Mesothelial cell of epicardium (in vitro differentiated cells): ENCODE measurements at places on chromosomes 4 and X.

GRCh38 chr4:17077105-17077504 is 178.7 kb upstream of the LDB2 start:
- no peak for DNase-seq

DNA sequence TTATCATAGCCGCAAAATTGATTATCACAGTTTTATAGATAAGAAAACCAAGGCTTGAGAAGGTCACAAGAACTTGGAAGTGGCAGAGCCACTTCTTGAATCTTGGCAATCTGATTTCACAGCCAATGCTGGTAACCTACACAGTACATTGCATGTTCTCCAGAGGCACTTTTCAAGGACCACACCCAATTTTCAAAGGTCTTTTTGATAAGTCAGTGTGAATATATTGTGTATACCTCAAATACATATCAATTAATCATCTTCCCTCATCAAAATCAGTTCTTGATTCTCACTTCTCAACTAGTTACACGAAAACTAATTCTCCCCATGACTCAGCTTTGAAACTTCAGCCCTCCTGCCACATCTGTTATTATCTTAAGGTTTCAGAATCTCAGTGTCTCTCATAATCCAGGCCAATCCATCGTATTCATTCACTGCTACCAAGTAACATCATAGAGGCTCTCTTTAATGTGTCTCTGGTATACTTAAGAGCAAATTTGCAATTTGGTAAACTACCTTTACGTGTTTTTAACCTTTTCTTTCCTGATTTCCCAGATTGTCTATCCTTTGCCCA is 16.8 kb downstream of the CAMK2D start:
- DNase-seq = no peak

DNA sequence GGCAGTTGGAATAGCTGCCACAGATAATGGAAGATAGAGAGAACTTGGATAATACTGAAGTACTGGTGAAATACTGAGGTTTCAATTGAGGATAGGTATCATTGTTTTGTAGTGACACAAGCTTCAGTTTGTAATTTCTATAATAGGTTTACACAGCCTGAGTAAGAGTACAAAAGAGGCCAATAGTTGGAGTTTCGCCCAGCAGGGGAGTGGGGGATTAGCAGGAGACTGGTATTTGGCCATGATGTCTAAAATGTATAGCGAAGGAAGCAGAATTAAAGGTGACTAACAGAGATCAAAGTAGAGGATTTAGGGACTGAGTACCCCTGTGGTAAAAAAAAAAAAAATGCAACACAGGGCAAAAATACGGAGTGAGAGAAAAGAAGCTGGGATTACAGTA is 129.5 kb downstream of the KCTD8 start:
- DNase-seq = no peak

DNA sequence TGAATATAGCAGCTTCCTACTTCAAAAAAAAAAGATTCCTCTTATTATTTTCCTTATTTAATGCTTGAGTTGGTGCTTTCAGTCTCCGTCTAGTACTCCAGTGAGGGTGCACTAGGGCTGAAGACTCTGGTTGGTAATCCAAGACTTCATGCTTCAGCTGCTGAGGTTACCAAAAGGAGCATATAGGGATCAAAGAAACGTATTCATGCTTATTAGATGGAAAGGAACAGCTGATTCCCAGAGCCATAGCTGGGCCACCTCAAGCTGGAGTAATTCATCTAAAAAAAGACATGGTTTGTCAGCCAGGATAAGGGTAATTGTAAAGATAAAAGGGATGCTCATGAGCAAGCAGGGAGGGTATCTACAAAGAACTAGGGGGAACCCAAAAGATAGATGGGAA is 131.7 kb upstream of the FAM47B start:
- DNase-seq = no peak

GRCh38 chr4:1593458-1593857 is 90.7 kb downstream of the FAM53A start:
- DNase-seq = no peak

DNA sequence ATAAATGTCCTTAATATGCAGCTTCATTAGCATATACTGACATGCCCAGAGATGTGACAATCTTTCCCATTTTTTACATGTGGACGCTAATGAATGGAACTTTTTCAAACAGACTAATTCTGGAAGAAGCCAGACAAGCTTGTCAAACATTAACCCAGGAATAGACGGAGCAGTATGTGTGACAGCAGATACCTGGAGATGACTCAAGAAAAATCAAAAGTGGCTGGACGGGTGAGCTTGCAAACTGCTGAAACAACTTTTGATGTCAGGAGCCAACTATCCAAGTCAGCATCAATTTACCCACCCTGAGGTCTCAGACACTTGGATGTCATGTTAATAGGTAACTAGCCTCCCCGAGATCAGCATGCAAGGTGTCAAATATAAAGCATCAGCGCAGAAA is 183.0 kb downstream of the PACRGL start:
- no peak for DNase-seq

DNA sequence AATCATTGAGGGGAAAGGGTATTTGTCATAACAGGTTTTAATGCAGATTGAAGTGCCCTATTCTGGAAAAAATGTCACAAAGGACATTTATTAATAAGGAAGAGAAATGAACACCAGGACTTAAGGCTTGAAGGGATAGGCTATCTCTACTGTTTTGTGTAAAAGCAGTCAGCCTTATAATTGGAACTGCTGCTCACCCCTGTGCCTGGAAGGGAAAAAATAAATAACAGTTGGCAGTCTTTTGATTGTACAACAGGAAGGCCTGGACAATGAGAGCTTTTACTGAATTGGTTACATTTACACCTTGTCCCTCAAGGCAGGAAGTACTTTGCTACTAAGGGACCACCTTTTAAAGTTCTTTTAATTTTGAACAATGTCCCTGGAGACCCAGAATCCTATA is 17.8 kb upstream of the MAGED4 start:
- DNase-seq = no peak

- no peak for DNase-seq
Measured at GRCh38 chr4:16759931-16760582, 138.4 kb downstream of the LDB2 start.

GRCh38 chrX:2576793-2577192 is 76.0 kb upstream of the DHRSX start:
- DNase-seq = no peak

DNA sequence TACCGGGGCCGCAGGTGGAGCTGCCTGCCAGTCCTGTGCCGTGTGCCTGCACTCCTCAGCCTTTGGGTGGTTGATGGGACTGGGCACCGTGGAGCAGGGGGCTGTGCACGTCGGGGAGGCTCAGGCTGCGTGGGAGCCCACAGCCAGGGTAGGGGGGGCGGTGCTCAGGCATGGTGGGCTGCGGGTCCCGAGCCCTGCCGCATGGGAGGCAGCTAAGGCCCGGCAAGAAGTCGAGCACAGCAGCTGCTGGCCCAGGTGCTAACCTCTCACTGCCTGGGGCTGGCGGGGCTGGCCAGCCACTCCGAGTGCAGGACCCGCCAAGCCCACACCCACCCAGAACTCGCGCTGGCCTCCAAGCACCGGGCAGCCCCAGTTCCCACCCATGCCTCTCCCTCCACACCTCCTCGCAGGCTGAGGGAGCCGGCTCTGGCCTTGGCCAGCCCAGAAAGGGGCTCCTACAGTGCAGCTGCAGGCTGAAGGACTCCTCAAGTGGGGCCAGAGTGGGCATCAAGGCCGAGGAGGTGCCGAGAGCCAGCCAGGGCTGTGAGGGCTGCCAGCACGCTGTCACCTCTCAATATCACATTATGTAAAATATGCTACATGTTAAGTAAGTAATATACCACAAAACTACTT is 104.1 kb downstream of the COX7B2 start:
- DNase-seq = no peak

GRCh38 chr4:168877511-168878491 is 132.3 kb downstream of the CBR4 start:
- DNase-seq = peak; percentile 33

DNA sequence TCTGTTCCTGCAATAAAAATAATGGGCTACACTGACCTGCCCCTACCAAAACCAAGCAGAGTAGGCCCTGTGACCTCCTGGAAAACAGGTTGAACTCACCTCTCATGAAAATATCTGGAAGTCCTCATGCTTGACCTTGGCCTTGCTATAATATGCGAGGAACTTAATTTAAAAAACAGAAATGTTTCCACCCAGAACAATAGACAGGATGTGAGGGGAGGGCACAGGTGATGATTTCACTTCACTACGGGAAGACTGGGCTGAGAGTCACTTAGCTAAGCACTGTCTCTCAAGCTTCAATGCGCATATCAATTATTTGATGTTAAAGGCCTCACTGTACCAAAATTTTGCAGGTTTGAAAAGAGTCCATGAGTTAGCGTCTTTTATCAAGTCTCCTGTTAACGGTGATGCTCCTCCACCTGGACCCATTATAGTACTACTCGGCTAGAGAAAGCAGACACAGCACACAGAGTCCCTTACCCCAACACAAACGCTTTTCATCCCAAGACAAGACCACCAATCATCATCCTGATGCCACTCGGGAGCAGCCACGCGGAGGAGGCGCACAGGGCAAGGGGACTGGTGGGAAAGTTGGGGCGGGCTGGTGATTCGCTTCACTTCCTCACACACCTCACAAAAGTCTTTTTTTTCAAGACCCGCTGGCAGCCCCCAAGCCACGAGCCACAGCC is 25.9 kb downstream of the ZNF721 start:
- DNase-seq = no peak

DNA sequence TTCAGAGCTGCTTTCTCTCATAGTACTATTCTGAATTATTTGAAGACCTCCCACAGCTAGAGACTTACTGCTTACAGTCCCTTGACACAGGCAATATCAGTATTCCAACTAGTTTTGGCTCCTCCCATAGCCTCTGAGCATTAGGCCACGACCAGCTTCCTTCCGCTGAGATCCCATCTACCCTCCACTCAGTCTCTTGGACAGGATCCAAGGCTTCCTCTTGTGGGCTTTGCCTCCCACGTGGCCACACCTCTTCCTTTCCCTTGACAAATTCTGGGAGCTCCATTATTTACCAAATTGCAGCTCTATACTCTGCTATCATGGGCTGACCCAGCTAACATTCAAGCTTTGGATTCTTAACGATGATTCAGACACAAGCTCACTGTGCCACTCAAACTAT is 470.4 kb upstream of the GALNT7 start:
- DNase-seq = no peak

DNA sequence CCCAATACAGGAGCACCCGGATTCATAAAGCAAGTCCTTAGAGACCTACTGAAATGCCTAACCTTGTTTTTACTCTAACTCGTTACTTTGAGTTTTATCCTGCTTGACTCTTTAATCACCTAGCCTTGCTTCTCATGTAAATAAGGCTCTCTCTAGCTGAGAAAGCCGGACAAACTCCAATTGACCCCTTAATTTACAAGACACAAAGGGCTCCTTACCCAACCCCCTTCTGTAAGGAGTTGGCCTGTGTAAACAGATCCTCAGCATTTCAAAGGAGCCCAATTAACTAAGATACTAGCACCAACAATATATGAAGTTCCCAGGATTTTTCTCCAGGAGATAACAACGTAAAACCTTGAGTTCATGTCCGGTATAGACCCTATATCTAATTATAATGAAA is 61.7 kb downstream of the CT47B1 start:
- DNase-seq = no peak

GRCh38 chrX:135287266-135287823 is 21.9 kb upstream of the ETDC start:
- DNase-seq = no peak

GRCh38 chr4:3437582-3437936 is 4.2 kb upstream of the HGFAC start:
- no peak for DNase-seq

GRCh38 chr4:1727117-1728031 is 6.1 kb downstream of the TACC3 start:
- DNase-seq = no peak

- DNase-seq = no peak
Measured at GRCh38 chr4:109266891-109267290, 35.6 kb downstream of the COL25A1 start.

- no peak for DNase-seq
Measured at GRCh38 chrX:147850875-147851274, 60.8 kb upstream of the FMR1 start.

GRCh38 chr4:67250131-67250896 is 295.0 kb downstream of the CENPC start:
- no peak for DNase-seq

DNA sequence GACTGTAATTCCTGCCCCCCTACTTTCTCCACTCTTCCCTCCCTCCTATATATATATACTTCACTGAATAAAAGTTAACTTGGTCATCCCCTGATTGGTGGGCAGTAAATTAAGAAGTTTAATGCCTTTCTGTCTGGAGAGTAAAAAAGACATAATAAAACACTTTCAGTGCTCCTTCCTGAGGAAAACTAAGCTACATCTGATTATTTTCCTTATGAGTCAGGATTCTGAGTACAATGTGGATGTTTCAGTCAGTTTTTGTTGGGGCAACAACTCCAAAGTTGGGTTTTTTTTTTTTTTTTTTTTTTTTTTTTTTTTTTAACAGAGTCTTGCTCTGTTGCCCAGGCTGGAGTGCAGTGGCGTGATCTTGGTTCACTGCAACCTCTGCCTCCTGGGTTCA is 22.0 kb upstream of the SUPT20HL2 start:
- no peak for DNase-seq

DNA sequence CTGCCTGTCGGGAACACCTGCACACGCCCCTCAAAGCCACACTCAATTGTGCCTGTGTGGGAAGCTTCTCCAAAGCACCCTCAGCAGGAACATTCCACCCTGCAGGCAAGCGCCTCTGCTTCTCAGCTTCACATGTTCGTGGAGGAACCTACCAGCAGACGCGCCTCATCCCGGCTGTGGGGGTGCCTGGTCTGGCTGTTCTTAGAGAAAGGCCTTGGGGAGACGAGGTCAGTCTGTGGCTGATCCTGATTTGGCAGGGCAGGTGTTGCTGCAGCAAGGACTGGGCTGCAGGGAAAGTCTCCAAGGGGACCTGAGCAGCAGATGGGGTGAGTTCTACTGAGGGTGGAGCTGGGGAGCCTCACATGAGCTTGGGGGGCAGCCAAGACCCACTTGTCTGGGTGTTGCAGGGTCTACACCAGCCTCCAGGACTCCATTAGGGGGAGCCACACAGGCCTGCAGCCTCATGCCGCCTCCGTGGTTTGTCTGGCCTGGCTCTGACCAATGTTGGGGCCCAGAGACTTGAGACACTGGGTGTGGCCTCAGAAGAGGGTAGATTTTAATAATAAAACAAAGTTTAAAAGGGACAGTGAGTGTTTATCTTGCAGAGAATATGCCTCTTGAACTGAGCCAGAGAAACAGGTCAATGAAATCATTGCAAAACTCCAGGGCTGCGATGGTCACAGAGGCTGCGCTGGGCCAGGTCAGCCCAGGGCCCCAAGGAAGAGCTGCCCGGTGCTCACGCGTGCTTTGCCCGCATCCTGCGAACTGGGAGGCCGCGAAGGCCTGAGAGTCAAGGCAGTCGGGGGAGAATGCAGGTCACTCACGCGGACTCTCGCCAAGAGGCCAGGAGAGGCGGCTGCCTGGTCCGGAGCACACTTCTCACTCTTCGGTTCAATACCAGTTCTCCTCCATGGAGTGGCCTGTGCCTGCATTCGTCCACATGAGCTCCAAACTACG is 21.1 kb downstream of the RNF212 start:
- no peak for DNase-seq

DNA sequence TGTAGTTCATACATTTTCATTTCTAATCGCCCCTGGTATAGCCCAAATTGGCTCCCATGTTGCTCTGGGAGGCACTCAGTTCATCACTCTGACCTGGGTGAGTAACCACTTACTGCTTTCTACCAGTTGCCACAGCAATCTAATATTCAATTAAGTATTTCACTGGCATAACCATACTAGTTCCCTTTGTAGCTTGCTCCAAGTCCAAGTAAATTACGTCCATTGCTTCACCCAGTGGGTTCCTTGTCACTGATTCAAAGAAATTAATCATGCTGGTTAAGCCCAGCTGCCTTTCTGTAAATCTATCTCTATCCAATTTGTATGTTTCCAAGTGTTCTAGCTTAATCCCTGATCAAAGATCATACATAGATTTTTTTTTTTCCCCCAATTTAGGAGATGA is 92.0 kb upstream of the CBR4 start:
- no peak for DNase-seq
